Transverse colon (tissue), 4 donors: ENCODE measurements at places on chromosomes 1 and 21.

DNA sequence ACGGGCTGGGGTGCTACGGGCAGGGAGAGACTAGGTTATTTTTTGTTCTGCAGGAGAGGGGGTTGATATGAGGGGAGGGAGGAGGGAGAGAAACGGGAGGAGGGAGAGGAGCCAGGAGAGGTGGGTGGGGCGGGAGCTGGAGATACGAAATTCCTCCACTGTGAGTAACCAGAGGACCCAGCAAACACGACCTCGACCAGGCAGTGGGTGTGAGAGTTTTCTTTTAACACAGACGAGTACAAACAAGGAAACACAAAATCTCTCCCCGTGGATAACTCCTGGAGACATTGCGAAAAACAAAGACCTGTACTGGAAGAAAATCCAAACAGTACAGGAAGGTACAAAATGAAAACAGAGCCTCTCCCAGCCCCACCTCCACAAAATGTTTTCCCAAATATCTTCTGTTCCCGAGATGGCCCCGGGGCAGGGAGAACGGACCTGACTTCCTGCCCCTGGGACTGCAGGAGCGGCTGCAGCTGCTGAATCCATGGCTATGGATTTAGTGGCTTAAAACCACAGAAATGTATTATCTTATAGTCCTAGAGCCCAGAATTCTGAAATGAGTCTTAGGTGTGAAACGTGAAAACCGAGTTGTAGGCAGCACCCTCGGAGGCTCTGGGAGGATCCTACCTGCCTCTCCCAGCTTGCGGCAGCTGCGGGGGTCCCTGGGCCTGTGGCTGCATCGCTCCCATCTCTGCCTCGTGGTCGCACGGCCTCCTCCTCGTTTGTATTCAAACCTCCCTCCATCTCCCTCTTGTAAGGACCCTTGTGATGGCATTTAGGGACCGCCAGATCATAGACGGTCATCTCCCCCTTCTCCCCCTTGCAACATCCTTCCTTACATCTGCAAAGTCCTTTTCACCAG is 82.2 kb downstream of the RIPK4 start:
- DNase-seq, result peak; percentile 51

DNA sequence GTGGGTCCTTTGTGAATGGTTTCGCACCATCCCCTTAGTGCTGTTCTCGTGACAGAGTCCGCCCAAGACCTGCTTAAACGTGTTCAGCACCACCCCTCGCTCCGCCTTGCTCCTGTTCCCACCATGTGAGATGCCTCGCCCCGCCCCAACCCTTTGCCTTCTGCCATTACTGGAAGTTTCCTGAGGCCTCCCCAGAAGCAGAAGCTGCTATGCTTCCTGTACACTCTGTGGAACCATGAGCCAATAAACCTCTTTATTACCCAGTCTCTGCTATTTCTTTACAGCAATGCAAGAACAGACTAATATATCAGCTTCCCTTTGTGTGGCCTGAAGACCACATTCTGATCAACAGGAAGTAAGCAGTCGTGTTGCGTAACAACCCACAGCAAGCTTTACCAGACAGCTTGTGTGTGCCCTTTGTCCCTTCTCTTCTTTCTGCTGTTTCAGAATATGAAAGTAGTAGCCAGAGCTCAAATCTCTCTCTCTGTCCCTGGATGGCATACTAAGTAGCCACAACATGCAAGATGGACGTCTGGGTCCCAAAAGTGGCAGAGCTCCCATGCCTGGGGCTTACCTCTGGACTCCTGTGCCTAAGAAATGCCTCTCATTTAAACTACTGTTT is 14.1 kb downstream of the HENMT1 start:
- peak; percentile 89 for DNase-seq

GRCh38 chr1:2379733-2380404 is 11.5 kb downstream of the MORN1 start:
- DNase-seq, result peak; percentile 6

GRCh38 chr1:204834752-204835151 is 35.9 kb upstream of the NFASC start:
- no peak for DNase-seq

GRCh38 chr1:224762046-224762445 is 145.9 kb downstream of the CNIH3 start:
- DNase-seq, result no peak

GRCh38 chr1:36565576-36566501 is 83.1 kb upstream of the CSF3R start:
- no peak for DNase-seq

GRCh38 chr1:3351449-3352298 is 102.8 kb upstream of the ARHGEF16 start:
- no peak for DNase-seq

DNA sequence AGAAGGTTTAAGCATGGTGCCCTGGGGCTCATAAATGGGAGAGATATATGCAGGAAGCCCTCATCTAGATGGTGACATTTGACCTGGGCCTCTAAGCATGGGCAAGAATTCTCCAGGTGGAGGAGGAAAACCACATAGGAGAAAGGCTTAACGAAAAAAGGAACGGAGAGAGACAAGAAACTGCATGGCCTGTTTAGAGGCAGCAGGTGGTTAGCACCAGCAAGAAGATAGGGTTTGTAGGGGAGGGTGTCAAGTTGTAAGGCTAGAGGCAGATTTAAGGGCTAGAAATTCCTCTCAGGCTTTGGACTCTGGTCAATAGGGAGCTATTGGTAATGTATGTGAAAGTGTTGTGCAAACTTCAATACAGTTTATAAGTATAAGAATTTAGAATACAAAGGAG is 8.2 kb upstream of the MAPKAPK2 start:
- DNase-seq, result no peak

- DNase-seq, result no peak
Measured at GRCh38 chr1:231951374-231951773, 324.8 kb downstream of the DISC1 start.

- DNase-seq, result no peak
Measured at GRCh38 chr1:50326026-50326425, 97.2 kb downstream of the DMRTA2 start.

DNA sequence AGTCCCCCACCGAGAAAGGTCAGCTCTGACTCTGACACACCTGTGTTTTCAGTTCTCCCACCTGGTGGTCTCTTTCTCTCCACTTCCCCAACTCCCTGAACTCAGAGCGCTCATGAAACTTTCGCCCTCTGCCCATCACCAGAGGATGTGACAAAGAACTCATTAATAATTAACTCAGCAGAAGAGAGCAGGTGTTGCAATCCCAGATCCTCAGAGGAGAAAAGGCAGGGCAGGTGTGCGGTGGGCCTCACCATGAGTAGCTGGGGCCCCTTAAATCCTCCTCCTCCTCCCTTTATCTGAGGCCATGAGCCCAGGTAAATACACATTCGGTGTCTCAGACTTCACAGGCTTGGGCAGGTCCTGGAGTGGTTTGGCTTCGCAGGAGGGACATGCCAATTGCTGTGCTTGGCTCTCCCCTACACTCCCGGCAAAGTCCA is 1.7 kb upstream of the LAMB3 start:
- peak; percentile 56 for DNase-seq

DNA sequence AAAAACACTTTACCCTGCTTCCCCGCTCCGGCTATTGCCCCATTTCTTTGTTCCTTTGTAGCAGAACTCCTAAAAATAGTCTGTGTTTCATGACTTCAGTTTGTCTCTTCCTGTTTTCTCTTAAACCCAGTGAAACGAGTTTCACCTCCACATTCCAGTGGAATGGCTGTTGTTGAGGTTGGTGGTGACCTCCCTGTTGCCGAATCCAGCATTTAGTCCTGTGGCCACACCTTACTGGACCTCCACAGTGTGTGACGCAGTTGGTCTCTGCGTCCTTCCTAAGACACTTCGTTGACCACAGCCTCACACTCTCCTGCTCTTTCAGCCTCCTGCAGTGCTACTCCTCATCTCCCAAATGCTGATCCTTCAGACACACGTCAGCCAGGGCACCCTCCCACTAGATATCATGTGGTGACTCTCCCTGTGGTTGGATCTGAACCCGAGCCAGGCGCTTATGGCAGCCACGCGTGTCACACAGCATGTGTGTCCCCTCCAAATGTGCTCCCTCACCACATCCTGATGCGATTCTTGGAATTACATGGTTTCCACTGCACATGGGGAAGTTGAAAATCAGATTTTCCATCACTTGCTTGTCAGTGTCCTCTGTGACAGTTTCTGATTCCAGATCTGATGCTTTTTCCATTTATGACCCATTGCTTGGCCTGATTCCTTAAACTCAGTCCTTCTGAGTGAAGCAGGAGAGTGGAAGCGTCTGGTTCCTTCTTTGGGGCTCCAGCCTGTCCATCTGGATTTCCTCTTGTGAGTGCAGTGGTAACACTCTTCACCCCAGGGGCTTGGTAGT is 99.1 kb upstream of the ARTN start:
- DNase-seq, result no peak

- no peak for DNase-seq
Measured at GRCh38 chr1:167054531-167054930, 35.6 kb downstream of the GPA33 start.

- peak; percentile 61 for DNase-seq
Measured at GRCh38 chr21:43716376-43717165, 2.4 kb upstream of the PDXK start.

DNA sequence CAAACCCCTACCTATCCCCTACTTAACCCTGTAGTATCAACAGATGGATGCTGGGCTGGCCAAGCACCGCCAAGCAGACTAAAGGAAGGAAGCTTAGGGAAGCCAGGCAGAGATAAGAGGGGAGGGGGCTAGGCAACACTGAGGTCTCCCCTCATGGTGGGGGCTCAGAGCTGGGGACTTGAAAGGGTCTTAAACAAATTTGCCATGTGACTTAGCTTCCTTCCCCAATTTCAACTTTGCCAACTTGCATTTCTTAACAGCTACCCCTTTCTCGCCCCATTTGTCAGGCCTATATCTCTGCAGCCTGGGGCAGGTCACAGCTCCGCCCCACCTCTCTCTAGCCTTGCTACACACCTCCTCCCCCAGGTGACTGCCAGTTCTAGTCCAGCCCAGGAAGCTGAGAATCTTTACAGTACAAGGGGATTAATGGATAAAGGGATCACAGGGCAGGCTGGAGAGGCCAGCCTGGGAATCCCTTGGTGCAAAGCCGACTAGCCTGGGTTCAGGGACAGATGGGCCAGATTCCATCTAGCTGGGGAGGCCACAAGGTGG is 3.4 kb downstream of the KIF21B start:
- peak; percentile 65 for DNase-seq

- no peak for DNase-seq
Measured at GRCh38 chr1:151054971-151055547, 4.4 kb downstream of the CDC42SE1 start.

DNA sequence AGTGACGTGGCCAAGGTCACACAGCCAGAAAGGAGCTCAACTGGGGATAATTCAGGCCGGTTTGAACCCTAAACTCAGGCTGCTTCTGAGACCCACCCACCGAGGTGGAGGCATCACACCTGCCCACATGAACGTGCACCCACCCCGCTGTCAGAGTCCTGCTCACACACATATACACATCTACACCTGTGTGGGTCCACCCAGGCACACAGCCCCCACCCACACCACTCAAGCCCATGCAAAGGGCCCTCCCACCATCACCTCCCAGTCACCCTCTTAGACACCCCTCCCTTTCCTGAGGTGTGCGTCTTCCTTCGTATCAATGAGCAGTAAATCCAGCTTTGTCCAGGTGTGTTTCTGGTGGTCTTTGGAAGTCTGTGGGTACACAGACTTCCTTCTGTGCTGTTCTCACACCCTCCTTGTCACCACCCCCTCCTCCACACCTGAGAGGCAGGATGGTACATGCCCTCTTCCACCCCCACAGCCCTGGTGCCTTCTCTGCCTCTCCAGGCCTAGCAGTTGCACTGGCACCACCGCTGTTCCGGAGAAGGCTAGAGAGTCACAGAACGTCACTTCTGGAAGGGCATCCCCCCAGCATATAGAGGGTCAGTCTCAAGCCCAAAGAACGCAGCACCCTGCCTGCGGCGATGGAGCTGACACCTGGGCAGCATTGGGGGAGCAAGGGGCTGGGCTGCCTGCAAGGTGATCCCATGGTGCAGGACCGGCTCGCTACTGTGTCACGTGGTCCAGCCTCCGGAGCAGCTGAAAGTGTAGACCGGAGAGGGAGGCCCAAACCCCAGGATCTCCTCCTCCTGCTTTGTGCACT is 18.9 kb upstream of the FAM131C start:
- no peak for DNase-seq

GRCh38 chr21:34974162-34974981 is 74.7 kb downstream of the RUNX1 start:
- no peak for DNase-seq
